Stimulated activated CD4-positive, alpha-beta T cell treated with anti-CD3 and anti-CD28 coated beads, TNF-alpha, amount 100 ng/mL, for 4 hours (primary cell): ENCODE measurements at places on chromosomes 4 and X.
A peak's percentile ranks its signal among the peaks of the same experiment; 100 is the strongest.

DNA sequence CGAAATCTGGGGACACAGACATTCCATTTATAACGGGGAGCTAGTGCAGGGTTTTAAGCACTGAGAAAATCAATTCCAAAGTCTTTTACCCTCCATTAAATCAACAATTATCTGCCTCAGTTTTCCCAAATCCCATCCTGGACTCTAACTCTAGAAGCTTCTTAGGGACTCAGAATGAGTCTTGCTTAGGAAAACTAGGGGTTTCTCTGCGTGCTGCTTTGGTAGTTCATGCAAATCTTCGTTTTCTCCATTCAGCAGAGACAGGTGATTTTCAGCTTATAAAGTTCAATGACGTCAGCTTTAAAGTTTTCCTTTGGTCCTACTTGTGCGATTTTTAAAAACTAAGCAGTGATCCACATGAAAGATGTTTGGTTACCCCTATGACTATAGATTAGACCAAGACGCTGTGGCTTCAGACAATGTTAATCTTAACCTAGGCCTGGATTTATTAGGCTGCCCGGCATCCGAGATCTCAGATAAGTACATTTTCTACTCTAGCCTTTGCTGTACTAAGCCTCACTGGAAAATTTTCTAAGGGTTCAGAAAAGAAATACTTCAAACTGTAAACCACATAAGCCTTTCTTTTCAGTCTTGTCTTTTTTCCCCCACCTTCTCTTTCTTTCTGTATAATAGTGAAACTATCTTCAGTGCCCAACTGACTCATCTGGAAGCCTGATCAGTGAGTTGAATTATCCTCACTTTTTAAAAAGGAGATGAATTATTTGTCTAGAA is 121.4 kb upstream of the GATB start:
- no peak for DNase-seq

DNA sequence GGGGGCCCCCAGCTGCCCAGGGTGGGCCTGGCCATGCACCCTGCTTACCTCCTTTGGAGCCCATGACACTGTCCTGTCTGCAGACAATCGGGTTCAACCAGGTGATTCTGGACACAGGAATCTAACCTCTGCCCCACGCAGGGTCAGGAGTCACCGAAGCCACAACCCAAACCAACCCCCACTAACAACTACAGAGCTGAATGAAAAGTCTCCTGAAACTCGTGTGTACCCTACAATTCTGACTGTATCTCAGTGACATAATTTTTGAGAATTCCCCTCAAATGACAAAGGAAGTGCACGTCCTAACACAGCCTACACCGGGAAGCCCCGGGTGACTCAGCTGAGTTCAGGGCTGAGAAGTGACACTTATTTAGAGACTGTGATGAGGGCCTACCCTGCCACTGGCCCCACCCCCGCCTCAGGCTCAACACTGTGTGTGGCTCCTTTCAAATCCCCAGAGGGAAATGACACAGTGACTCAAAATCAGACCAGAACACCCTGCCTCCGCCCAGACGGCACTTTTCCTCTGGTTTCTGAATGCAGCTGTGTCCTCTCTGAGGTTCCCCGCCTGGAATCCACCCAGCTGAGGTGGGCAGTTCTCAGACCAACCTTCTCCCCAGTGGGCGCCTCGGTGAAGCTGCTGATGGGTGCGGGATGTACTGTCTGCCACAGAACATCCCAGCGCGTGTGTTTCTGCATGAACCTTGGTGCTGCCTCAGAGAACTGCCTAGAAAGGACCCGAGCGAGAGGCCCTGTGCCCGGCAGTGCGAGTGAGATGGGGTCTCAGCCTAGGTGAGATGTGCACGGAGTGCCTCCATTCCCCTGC is 9.9 kb downstream of the TNIP2 start:
- DNase-seq = peak; percentile 83

DNA sequence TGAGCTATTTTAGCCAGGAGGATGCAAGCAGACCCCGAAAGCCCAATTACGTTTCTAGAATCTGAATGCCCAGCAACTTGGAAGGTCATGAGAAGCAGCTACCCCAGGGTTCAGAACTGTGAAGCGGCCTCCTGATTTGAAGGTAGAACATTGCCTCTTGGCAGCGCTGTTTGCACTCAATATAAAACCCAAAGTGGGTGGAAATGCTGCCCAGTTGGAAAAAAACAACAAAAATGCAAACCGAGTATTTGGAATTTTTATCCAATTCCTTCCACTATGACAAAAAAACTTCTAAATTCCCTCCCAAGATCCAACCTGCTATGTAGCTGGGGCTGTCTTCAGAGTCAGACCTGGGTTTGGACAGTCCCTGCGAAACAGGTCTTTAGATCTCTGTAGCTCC is 103.3 kb upstream of the RBPJ start:
- no peak for DNase-seq

- DNase-seq = no peak
Observed at GRCh38 chrX:50952406-50952805, 41.9 kb downstream of the BMP15 start.

GRCh38 chr4:26104056-26104685 is 190.2 kb downstream of the SMIM20 start:
- no peak for DNase-seq

DNA sequence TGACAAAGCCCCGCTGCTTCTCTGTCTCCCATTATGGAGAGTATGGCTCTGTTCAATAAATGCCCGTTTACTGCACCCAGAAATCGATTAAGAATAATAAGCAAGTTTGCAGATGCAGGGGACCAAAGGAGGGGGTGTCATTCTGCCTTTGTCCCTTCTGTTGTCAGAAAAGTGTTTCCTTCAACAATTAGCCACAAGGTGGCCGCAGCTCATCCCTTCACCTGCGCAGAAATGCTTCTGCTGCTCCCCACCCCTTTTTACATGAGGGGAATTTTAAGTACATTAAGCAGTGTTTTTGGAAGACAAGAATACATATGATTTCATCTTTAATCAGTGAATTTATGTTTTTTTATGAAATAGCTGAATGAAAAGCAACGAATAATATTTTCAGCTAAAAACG is 175.6 kb upstream of the ARX start:
- no peak for DNase-seq

DNA sequence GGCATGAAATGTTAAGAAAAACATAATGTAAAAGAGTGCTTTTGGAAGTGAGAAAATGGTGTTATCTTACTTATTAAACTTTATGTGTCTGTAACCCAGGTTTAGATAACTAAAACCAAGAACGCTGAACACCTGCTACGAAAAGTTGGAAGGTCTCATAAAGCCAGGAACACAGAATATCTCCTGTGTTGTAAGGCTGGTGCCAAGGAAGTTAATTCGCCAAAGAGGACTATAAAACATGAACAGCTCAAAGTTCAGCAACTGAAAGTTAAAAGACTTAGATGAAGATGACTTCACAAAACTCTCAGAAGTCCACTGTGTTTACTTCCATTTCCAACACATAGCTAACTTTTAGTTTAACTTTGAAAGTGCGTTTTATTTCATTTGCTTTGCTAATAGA is 54.3 kb downstream of the GPRIN3 start:
- DNase-seq = no peak

DNA sequence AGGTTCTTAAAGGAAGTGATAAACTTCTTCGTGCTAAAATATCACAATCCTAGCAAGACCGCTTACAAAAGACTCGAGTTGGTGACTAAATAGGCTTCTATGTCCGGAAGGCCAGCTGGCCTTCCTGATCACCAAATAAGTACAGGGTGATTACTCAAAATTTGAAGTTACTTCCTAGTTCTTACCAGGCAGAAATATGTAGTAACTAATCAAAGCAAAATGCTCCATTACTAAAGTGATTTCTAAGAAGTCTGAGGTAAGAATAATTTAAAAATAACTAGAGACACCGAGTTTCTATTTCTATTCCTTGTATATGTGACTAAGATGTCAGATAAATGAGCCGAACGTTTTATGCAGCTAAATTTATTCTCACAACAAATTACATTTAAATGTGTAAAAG is 62.2 kb downstream of the NSUN7 start:
- no peak for DNase-seq

DNA sequence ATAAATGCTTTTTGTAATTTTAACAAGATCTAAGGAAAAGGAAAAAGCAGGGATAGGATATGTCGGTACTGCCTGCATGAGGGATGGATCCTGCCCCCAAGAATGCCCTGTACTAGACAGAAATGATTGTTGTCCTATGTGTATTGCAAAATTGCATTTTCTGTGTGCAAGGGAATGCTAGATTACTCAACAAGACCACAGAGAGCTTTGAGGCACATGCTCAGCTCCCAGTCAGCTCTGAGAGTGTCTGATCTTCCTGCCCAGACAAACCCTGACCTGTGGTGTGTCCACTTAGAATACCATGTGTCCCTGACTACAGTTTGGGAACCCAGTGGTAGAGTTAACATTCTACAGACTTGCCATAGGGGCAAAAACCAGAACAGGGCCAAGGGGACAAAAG is 129.2 kb upstream of the PAK3 start:
- DNase-seq = no peak

GRCh38 chr4:88143504-88143903 is 14.9 kb downstream of the ABCG2 start:
- DNase-seq = no peak

DNA sequence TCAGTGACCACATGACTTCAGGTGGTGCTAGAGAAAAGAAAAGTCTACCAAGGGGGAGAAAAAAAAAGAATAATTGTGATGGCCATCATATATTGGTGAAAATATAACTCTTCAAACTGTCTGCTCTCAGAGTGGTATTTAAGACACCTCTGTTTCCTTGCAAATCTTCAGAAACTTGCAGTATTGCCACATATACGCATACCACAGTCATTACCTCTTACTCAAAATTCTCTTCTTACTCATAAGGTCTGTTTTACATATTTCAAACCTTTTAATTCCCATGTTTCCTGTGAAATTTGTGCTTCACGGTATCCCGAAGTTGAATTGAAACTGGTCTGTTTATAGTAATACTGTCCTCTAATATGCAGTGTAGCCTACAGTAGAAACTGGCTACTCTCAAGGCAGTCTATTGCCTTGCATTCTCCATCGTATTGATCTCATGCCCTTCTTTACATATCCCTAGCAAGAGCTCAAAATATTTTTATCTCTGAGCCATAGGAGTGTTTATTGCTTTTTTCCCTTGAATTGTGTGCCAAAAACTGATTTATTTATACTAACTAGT is 34.7 kb upstream of the LHFPL1 start:
- no peak for DNase-seq

DNA sequence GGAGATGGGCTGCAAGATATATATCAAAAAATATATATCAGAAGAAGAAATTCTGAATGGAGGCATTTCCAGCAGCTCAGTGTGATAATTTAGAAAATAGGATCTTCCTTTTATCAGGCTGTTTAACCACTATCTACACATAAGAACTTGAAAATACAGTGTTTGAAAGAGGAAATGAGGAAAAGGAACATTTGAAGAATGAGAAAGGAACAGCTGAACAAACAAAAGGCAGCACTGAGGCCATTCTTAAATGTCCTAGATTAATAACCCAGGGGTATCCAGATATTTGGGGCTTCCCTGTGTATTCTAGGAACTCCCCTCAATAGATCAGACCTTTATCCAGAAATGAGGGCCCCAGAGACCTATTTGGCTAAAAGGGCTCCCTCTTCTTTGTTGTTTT is 4.1 kb downstream of the SLC39A8 start:
- DNase-seq = no peak

- no peak for DNase-seq
Observed at GRCh38 chrX:117407449-117408150, 709.0 kb downstream of the KLHL13 start.

- no peak for DNase-seq
Observed at GRCh38 chrX:49876750-49877149, 2.5 kb upstream of the USP27X start.

GRCh38 chr4:84985952-84986351 is 19.5 kb upstream of the WDFY3 start:
- no peak for DNase-seq

DNA sequence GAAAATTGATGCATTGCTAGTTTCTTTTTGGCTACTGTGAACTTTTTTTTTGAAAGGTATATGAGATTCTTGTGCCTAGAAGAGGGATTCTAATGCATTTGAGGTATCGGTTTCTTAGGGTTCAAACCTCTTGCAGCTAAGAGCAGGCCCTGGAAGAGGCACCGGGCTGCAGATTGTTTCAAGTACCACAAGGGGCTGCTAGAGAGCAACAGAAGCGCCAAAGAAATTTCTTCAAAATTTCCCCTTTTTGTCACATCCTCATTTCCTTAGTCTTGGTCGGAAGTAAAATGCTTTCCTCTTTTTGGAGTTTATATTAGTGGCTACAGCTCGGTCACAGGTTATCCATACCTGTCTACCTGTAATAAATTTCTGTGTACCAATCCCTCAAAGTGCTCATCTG is 89.8 kb downstream of the PDGFRA start:
- DNase-seq = no peak
